ENCODE measurements at places on chromosomes 12 and 14.

DNA sequence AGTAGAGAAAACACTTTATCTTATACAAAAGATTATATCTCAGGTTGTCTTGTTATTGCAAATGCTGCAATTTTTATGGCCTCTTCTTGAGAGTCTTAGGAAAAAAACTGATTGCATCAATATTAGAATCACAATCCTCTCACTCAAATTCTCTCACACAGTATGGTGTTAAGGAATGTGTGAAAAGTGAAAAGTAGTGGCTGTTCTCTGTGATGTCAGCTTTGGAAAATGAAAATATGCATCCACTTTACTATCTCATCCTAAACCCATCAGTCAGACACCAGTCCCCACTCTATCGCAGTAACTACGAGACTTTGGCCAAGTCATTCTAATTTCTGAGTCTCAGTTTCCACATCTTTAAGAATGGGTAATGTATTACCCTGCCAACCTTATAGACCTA, 32.6 kb upstream of the NTF3 start:
- no peak for DNase-seq

GRCh38 chr14:65304963-65305362, 107.6 kb upstream of the FUT8 start:
- DNase-seq: no peak

- no peak for DNase-seq
These were observed 10.6 kb upstream of the PELI2 start for GRCh38 chr14:56107615-56108014.

GRCh38 chr14:85175556-85175955, 354.4 kb upstream of the FLRT2 start:
- no peak for DNase-seq

DNA sequence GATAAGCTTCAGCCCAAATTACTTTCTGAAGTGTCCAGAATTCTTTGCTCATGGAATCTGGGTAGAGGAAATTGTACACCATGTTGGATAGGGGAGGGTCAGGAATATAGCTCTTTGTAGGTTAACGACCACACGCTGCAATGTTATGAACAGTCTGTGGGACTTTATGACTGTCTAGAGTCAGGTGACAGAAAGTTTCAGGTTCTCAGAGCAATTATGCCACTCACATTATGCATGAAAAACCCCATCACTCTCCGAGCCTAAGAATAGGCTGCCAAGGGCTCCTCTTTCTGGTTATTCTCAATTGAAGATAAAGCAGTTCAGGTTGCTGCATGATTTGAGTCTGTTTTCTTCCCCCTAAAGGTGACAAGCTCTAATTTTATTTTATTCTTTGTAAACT, 430.9 kb downstream of the ATP23 start:
- no peak for DNase-seq

Measured in left lung (tissue), 14 donors.